ENCODE measurements at places on chromosomes 6 and 20.
A peak's percentile ranks its signal among the peaks of the same experiment; 100 is the strongest.

DNA sequence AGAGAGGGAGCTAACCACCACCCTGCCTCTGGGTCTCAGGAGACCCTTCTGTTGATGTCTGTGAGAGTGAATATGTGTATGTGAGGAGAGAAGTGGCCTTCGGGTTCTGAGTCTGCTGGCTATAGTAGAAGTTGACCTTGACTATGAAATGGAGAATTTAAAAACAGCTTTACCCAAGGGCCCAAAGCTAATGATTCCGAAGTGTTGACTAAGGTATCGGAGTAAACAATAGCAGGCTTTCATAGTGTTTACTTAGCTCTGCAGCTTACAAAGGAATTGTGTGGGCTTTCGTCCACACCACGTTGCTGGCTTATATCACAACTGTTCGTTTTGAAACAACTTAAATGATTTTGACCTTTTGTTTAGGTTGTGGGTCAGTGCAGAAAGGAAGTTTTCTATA lies 126.5 kb upstream of the JAG1 start:
- DNase-seq, result no peak

DNA sequence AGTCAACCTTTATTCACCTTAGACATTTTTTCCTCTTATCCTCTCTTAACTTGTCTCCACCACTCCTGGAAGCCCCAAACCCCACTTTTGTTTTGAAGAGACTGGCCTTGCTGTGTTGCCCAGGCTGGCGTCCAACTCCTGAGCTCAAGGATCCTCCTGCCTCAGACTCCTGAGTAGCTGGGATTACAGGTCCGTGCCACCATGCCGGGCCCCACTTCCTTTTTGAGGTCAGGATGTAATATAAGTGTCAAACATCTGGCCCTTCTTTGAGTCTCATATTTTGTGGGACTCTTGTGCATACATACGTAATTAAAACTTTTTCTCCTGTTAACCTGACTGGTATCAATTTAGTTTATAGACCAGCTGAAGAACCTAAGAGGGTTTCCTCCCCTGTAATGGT lies 1.4 kb upstream of the CDK19 start:
- DNase-seq, result no peak

- no peak for DNase-seq
These were observed 29.3 kb upstream of the CTAGE9 start for GRCh38 chr6:131740161-131740560.

DNA sequence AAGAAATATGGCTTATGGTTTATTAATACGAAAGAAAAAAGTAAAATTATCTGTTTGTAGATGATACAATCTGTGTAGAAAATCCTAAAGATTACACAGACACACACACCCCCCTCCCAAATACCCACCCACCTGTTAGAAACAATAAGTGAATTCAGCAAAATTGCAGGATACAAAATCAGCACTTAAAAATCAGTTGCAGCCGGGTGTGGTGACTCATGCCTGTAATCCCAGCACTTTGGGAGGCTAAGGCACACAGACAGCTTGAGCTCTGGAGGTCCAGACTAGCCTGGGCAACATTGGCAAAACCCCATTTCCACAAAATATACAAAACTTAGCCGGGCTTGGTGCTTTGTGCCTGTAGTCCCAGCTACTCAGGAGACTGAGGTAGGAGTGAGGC lies 42.3 kb downstream of the NINL start:
- DNase-seq, result no peak

DNA sequence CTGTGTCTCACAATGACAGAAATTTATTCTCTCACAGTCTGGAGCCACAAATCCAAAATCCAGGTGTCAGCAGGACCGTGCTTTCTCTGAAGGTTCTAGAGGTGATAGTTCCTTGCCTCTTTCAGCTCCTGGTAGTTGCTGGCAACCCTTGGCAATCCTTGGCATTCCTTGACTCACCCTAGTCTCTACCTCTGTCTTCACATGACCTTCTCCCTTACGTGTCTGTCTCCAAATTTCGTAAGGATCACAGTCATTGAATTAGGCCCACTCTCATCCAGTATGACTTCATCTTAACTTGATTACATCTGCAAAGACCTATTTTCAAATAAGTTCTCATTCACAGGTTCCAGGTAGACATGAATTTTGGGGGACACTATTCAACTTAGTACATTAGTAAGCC lies 143.1 kb downstream of the CEP57L1 start:
- no peak for DNase-seq

DNA sequence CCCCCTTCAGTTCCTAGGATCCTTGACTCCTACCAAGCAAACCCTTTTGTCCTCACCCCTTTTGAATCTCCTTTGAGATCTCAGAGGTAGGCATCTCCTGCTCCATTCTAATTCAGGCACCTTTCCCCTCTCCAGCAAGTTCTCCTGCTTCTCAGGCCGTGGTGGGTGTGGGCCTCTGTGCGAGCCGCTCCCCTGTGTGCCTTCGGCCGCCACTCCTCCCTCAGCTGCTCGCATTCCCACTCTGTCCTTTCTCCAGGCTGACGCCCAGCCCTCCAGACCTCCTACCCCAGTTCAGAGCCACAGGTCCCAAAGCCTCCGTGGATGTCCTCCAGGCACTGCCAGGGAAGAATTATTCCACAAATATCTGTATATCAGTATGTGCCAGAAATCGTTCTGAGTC lies 19.7 kb upstream of the RPS6KA2 start:
- no peak for DNase-seq

GRCh38 chr6:152636021-152636608 lies 1.0 kb downstream of the SYNE1 start:
- no peak for DNase-seq

GRCh38 chr6:123323452-123324329 lies 313.1 kb downstream of the TRDN start:
- DNase-seq, result no peak

DNA sequence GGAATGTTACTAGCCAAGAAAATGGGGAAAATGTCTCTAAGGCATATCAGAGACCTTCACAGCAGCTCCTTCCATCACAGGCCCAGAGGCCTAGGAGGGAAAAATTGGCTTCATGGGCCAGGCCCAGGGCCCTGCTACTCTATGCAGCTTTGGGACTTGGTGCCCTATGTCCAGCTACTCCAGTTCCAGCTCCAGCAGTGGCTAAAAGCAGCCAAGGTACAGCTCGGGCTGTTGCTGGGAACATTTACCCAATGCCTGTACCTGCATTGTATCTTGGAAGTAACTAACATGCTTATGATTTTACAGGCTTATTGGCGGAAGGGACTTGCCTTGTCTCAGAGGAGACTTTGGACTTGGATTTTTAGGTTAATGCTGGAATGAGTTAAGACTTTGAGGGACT lies 390.6 kb downstream of the GRIK2 start:
- DNase-seq, result no peak

GRCh38 chr6:3001773-3002293 lies 2.1 kb downstream of the NQO2 start:
- no peak for DNase-seq

- DNase-seq, result no peak
These were observed 47.9 kb downstream of the TRERF1 start for GRCh38 chr6:42403831-42404230.

DNA sequence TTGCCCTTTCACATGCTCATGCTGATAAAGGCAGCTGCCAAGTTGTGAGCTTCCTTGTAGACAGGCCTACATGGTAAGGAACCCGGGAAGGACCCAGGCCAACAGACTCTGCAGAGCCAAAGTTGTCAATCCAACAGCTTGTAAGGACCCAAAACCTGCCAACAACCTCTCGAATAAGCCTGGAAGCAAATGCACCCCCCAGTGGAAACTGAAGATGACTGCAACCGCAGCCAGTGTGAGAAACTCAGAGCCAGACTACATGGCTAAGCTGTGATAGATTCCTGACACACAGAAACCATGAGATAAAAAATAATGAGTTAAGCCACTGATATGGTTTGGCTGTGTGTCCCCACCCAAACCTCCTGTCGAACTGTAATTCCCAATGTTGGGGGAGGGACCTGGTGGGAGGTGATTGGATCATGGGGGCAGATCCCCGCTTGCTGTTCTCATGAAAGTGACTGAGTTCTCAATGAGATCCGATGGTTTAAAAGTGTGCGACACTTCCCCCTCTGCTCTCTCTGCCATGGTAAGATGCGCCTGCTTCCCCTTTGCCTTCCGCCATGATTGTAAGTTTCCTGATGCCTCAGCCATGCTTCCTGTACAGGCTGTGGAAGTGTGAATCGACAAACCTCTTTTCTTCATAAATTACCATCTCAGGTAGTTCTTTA lies 18.8 kb upstream of the CLPSL2 start:
- no peak for DNase-seq

GRCh38 chr6:128412680-128413079 lies 107.7 kb downstream of the PTPRK start:
- no peak for DNase-seq

GRCh38 chr20:43744966-43745730 lies 18.3 kb upstream of the GTSF1L start:
- DNase-seq, result no peak

- DNase-seq, result no peak
These were observed 71.5 kb upstream of the LAMP5 start for GRCh38 chr20:9442858-9443257.

DNA sequence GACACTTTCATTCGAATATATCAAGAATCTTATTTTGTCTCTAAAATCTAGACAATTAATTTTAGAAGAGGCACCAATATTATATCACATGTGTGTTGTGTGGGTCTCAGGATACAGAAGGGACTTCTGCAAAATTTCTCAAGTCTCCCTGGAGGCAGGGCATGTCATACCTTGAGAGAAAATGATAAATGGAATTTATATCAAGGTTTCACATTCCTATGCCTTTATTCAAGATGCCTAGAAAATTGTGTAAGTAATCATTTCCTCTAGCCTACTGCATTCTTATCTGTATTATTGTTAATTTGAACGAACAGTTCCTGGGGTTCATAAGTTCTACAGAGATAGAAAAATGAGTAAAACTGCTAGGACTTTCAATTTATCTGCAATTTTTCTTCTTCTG lies 1247.9 kb downstream of the GRIK2 start:
- DNase-seq, result no peak

DNA sequence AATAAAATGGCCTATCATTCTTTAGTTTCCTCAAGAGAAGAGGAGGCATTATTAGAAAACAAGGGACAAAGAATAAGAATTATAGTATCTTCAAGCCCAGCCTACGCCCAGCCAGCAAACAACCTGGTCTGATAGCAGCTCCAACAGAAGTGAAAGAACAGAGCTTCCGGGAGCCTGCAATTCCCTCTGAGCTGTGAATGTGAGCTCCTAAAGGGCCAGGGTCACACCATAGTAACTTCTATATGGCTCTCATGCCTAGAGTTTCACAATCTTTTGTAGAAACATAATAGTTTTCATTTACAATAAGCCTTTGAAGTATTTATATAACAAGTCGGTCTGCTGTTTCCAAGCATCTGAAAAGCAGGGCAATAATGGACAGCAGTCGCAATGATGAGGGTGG lies 116.5 kb downstream of the SMLR1 start:
- DNase-seq, result no peak

GRCh38 chr6:168450917-168451316 lies 9.9 kb downstream of the SMOC2 start:
- no peak for DNase-seq

DNA sequence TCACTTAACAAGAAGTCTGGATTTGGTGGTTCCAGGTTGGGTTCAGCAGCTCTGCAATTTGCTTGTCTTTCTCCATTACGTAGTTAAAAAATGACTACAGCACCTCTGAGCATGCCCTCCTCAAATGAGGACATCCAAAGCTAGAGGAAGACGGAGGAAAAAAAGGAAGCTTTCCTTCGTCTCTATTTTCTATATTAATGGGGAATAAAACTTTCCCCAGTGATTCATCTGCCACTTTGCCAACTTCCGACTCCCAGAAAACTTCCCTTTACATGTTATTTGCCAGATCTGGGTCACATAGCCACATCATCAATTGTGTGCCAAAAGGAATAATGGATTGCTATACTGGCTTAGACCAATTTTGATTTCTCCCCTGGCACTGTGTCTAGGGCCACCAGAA lies 69.5 kb downstream of the ZFAND3 start:
- DNase-seq, result no peak

GRCh38 chr6:66689608-66690007 lies 982.6 kb upstream of the EYS start:
- no peak for DNase-seq

GRCh38 chr6:111984081-111984480 lies 69.8 kb upstream of the CCN6 start:
- peak; percentile 73 for DNase-seq

DNA sequence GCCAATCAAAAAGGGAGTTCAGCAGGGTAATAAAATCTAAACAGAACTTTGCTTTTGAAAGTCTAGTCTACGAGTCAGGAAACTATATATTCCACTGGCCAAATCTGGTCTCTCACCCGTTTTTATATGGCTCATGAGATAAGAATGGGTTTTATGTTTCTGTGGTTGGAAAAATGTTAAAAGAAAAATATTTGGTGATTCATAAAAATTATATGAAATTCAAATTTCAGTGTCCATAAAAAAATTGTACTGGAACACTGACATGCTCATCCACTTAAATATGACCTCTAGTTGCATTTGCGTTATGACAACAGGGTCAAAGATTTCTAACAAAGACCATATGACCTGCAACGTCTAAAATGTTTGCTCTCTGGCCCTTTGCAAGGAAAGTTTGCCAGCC lies 22.3 kb upstream of the LAMP5 start:
- DNase-seq, result no peak

GRCh38 chr20:59958123-59958522 lies at the start of gene CDH26:
CDH26 (plus strand) TSS chr20:59958423; CDS start chr20:59958727, 304 bp downstream.
- DNase-seq, result no peak

- no peak for DNase-seq
These were observed 505 bp downstream of the SNAI1 start for GRCh38 chr20:49983123-49983847.

GRCh38 chr6:10460096-10460495 lies 45.2 kb upstream of the TFAP2A start:
- no peak for DNase-seq

DNA sequence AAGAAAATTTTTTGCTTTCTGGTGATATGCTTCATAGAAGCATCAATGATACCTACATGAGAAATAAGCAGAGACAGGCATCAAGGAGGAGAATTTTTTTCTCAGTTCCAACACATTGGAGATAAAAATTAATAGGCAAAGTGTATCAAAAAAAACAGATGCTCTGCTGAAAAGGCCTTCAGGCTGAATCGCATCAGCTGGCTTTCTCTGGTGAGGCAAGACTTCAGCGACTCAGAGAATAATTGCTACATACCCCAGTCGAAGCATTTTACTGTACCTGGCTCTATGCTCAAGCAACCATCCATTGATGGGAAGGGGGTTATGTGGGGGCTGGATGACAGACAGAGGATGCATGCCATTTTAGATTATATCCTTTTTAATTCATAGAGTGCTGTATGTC lies 415.1 kb downstream of the TFAP2A start:
- no peak for DNase-seq
